ENCODE measurements at places on chromosomes 5 and 9. TPM values are rescaled to one million over a fixed set of nuclear protein-coding genes. Genes with fewer than 3 reads are reported as not detected.

WNT8A gene
- total RNA-seq = not detected

MARCOL gene
- not detected for total RNA-seq

PCAT7 gene
- total RNA-seq = not detected

GRCh38 chr5:172544371-172545095 is 90.2 kb upstream of the SH3PXD2B start:
- DNase-seq = no peak

DNA sequence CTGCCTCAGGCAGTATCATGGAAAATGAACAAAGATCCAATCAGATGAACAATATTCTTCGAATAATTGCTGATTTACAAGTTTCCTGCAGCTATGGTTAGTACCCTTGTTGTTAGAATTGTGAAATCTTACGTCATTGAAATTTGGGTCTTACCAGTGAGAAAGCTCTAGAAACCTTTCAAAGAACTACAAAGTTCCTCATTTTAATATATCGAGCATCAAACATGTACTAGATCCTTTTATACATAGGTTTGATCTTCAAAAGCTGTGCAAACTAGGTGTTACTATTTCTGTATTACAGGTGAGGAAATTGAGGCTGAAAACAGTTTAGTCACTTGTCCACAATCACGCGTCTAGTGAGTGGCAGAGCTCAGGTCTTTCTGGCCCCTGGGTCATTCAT is 43.7 kb upstream of the ANGPTL2 start:
- no peak for DNase-seq

DNA sequence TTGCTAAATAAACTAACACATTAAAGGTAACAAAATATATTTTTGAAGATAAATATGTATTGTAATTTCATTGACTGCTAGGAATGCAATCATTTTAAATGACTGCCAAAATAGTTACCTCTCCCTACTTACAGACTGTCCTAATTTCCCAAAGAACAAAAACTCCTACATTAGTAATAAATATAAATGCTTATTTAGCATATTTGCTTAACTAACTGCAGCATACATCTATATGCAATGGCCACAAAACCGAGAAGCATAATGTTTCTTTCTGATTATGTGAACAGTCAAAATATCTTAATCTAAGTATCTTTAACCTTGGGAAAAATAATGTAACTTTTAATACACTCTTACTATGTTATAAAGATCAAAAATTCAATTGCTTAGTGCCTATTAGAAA is 431.7 kb downstream of the HCN1 start:
- DNase-seq = no peak

DNA sequence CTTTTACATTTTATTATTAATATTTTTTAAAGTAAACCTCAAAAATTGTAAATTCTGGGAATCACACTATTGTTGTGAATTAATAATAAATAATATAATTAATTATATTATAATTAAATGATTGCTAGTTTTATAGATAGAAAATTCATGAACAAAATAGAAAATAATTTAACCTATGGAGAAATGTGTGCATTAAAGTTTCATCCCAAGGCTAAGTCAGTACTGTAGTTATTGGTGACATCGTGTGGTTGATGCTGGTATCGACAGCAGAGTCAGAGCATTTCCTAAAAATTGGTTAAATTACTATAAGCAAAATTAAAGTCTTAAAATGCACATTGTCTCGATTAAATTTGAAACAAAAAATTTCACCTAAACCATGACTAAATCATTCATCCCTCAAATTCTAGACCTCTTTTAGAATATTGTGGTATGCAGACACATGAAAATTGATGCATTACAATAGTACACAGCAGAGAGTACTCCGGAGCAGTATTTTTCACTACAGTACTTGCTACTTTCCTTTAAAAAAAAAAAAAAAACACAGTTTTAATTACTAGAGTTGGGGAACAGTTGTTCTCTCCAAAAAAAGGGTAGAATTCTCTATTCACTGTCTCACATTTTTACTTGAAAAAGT is 73.9 kb downstream of the RORB start:
- DNase-seq = peak; percentile 20

GRCh38 chr9:31950756-31951155 is 433.7 kb upstream of the ACO1 start:
- no peak for DNase-seq

DNA sequence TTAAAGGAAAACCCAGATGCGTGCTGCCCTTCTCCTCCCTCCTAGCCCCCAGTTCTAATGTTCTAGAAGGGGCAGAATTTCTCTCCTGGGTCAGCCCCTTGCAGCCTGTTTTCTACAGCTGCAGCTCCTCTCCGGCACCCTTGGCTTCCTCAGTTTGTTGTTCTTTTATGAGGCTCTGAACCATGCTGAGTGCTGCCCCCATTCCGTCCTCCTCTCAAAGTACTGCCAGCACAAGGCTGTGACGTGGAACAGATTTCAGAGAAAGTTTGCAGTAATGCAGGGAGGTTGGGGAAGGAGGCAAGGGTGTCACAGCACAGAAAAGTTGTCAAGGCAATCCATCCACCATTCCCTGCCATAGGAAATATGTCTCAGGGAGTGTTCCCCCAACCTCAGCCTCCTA is 63.3 kb downstream of the RGS3 start:
- no peak for DNase-seq

Data from activated CD4-positive, alpha-beta T cell treated with anti-CD3 and anti-CD28 coated beads, Interleukin-2, amount 10 ng/mL, durations not matched to agents 7 days and 5 days (primary cell).